ENCODE measurements at places on chromosomes 16 and 17.

DNA sequence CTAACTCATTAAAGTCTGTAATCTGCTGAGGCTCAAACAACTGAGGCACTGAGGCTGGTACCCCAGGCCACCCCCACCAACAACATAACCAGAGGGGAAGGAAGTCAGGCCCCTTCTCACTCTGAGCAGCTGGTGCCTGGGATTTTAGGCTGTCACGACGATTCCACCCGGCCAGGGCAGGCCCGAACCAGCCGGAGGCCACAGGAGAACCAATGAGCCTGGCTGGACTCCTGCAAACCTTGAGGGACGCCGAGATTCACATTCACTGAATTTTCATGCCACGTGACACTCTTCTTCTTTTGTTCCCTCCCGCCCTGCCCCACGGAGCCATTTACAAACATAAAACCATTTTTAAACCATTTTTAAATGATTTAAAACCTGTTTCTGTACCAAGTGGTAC, 48.1 kb downstream of the RPH3AL start:
- DNase-seq, result peak; percentile 11

GRCh38 chr17:60594734-60595133, 5.3 kb upstream of the PPM1D start:
- no peak for DNase-seq

GRCh38 chr17:72030067-72030899, 90.5 kb upstream of the SOX9 start:
- DNase-seq, result peak; percentile 64

- DNase-seq, result no peak
Measured at GRCh38 chr16:24188021-24188542, 68.1 kb upstream of the CACNG3 start.

GRCh38 chr17:30565073-30565935, 88.1 kb downstream of the GOSR1 start:
- DNase-seq, result no peak

GRCh38 chr16:17339764-17340541, 130.8 kb downstream of the XYLT1 start:
- no peak for DNase-seq

DNA sequence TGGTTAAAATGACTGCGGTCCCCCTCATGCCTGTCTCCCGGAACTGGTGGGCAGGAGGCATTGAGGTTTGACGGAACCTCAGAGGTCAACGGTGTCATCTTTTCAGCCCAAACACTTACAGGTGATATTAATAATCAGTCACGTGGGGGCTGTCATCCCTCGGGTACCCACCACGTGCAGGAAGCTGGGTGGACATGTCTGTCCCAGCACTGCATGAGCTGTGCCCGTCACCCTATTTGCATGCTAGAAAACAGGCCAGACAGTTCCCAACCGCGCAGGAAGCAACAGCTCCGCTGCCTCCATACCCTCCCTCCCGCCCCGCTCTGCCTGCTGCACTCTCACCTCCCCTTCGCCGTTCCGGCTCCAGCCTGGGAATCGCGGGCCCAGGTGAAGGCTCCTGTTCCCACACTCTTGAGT, 1.4 kb downstream of the SYNGR3 start:
- no peak for DNase-seq

- no peak for DNase-seq
Measured at GRCh38 chr17:22145605-22146178, 453.4 kb downstream of the KCNJ18 start.

DNA sequence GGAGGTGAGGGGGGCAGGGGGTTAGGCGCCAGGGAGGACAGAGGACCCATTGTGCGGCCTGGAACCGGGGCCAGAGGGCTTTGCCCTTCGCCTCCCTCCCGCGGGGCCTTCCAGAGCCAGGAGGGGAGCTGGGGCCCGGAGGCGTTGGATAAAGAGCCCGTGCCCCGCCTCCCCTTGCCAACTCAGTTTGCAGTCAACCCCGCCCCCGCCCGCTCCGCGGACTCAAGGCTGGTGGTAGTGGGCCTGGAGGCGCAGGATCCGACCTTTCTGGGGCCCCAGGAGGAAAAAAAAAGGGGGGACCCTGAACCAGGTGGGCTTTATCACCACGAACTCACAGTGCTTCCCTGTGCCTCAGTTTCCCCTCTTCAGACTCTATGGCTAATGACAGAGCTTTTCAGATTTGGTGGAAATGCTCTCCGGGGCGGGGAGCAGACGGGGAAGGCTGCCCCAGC, 2.0 kb upstream of the SPHK1 start:
- no peak for DNase-seq

GRCh38 chr16:10931134-10931533, 11.1 kb downstream of the DEXI start:
- no peak for DNase-seq

GRCh38 chr16:74034200-74034599, 262.4 kb upstream of the PSMD7 start:
- no peak for DNase-seq

DNA sequence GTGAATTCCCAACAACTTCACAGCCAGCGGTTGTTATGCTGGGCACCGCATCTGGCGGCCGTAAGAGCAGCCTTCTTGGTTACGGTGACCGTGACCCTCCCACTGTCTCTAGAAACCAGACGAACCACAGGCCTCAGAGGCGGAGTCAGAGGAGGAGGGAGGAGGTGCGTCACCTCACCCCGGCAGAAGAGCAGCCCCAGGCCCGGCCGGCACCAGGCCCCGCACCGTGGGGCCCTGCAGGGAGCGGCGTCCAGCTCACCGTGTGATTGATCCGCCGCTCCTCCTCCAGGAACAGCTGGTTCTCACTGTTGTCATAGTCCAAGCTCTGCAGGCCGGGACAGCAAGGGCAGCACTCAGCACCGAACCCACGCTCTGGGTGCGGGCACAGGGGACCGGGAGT, 13.7 kb downstream of the CLCN7 start:
- no peak for DNase-seq

DNA sequence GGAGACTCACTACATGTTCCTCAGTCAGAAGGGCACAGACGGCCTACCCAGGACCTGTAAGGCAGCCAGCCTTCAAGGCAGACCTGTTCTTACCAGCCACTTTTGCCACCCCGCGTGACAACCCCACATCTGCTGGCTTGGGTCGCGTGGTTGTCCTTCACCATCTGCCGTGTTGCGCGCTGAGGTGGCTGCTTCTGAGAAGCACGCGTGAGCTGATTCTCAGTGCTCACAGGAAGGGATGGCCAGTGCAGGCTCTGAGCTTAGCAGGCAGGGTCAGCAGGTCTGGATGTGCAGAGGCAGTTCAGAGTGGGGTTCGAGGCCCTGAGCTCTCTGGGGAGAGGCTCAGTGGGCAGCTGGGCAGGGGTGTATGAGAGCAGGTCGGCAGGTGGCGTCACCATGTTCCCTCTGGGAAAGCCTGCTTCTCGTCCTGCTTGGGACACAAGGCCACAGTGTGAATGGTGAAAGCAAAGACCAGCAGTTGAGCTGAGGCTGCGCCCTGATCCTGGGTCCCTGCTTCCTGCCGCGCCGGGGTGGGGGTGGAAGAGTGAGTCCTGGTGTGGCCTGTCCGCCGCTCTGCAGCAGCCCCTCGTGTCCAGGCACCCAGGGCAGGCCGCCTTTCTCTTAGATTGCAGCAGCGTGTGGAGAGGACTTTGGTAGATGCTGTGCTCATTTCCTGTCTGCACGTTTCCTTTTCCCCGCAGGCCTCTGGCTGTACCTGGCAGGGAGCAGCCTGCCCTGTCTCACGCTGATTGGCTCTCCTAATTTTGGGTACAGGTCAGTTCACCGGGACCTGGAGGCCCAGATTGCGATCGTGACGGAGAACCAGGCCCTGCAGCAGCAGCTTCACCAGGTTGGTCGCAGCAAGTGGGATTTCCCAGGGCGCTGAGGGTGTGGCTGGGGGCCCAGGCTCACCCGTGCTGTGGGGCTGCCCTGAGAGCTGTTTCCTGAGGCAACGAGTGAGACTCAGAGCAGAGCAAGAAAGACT, 36.0 kb downstream of the PGS1 start:
- no peak for DNase-seq

GRCh38 chr17:71941920-71942319, 178.9 kb upstream of the SOX9 start:
- DNase-seq, result no peak

GRCh38 chr17:12765548-12765947, 23.8 kb upstream of the ARHGAP44 start:
- DNase-seq, result no peak

DNA sequence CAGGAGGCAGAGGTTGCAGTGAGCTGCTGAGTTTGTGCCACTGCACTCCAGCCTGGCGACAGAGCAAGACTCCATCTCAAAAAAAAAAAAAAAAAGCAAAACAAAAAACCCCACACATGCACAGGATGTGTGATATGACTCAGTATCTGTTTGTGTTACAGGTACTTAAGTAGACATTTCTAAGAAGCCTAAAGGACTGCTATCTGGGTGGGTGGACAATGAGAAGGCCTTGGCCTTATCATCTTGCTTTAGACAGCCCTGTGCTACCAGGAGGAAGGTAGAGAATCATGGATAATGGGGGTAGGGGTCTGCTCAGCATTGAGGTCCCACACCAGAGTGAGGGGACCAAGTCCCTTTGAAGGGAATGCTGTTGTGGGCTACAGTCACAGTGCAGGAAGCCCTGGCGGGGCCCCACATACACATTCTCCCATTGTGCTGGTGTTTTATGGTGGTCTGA, 26.7 kb downstream of the PLD6 start:
- DNase-seq, result no peak

DNA sequence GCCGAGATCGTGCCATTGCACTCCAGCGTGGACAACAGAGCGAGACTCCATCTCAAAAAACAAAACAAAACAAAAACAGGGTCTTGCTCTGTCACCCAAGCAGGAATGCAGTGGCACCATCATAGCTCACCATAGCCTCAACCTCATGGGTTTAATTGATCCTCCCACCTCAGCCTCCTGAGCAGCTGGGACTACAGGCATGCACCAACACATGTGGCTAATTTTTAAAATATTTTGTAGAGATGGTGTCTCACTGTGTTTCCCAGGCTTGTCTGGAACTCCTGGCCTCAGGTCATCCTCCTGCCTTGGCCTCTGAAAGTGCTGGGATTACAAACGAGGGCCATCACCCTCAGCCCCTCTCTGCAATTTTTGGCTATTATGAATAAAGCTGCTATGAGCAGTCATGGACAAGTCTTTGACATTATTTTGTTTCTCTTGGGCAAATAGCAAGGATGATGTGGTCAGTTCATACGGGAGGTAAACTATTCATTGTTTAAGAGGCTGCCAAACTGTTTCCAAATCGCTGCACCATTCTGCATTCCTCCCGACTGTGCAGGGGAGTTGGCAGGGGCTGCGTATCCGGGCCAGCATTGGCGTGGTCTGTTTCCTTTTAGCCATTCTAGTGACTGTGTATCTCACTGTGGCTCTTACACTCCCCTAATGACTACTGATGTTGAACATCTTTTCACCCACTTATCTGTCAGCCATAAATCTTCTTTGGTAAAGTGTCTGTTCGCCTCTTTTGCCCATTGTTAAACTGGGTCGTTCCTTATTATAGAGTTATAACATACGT, 21.1 kb downstream of the EIF4A3 start:
- no peak for DNase-seq

GRCh38 chr17:4833941-4834680, 971 bp downstream of the MINK1 start:
- no peak for DNase-seq

- DNase-seq, result peak; percentile 90
Measured at GRCh38 chr17:38559051-38559879, 46.5 kb downstream of the SRCIN1 start.

GRCh38 chr16:24511174-24511573, 28.2 kb upstream of the RBBP6 start:
- no peak for DNase-seq

DNA sequence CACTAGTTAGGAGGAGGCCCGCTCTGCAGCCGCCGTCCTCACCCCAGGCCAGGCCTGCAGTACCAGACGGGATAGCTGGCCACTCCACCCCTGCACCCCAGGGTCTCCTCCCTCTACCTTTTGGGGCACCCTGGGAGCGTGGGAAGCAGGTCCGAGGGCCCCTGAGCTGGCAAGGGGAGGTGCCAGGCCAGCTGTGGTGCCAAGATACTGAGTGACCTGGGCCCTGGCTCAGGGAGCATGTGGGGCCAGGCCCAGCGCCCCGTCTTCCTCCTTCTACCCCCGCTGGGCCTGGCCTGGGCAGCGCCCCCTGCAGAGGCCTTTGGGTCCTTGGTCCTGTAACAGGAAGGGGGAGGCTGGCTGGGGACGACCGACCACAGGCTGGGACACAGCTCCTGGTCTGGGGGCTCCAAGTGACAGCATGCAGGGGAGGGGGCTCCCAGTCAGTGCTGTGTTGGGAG, 13.0 kb downstream of the PAM16 start:
- no peak for DNase-seq

- DNase-seq, result no peak
Measured at GRCh38 chr16:82082543-82083244, 47.6 kb downstream of the HSD17B2 start.

- no peak for DNase-seq
Measured at GRCh38 chr17:39077866-39078265, 73.6 kb downstream of the PLXDC1 start.

DNA sequence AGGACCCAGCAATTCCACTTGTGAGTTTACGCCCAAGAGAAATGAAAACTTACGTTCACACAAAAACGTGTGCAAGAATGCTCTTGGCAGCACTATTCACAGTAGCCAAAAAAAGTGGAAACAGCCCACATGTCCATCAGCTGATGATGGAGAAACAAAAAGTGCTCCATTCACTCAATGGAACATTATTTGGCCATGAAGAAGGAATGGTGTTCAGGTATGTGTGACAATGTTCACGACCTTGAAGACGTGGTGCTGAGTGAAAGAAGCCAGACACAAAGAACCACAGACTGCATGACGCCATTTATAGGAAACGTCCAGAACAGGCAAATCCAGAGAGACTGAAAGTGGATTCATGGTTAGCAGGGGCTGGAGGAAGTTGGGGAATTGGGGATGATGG, 84.9 kb downstream of the ZDHHC7 start:
- DNase-seq, result no peak

GRCh38 chr17:20120836-20121235, 111.7 kb downstream of the SPECC1 start:
- DNase-seq, result no peak

DNA sequence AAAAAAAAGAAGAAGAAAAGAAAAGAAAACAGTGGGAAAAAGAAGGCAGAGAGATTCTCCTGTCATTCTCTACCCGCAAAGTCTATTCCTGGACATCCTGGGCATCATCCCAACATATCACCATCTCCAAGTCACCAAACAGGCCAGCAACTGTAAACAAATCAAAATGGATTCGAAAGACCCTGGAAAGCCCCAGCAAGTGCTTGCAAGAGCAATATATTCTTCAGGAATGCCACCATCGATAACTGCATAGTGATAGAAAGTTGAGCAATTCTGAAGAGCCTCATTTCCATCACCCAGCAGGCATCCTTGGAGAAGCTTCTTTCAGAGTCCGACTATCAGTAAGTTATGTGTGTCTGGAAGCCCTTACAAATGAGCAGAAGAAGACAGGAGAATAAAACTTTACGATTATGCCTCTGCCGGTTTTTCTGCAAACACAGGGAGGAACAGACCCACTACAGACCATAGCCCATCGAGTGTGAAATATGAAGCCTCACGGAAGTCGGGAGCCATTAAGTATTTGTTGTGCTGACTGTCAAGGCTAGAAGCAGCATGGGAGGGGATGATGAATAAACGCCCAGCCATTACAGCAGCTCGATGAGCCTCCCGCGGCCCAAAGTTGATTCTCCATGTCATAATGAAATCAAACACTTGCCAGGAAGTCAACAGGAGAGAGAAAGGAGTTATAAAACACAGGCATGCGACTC, 64.5 kb upstream of the SEC14L1 start:
- no peak for DNase-seq

GRCh38 chr16:64657316-64658011, 464.4 kb downstream of the CDH11 start:
- no peak for DNase-seq

GRCh38 chr16:74844041-74844980, 69.7 kb upstream of the FA2H start:
- no peak for DNase-seq

All from iPS DF 6.9 (cell line).